ENCODE measurements at places on chromosomes 5 and 9. TPM values are rescaled to one million over a fixed set of nuclear protein-coding genes. Genes with fewer than 3 reads are reported as not detected.

Gene DRD1
- not detected for polyA plus RNA-seq

GRCh38 chr5:105993027-105993426 is 1677.7 kb downstream of the EFNA5 start:
- DNase-seq: no peak

DNA sequence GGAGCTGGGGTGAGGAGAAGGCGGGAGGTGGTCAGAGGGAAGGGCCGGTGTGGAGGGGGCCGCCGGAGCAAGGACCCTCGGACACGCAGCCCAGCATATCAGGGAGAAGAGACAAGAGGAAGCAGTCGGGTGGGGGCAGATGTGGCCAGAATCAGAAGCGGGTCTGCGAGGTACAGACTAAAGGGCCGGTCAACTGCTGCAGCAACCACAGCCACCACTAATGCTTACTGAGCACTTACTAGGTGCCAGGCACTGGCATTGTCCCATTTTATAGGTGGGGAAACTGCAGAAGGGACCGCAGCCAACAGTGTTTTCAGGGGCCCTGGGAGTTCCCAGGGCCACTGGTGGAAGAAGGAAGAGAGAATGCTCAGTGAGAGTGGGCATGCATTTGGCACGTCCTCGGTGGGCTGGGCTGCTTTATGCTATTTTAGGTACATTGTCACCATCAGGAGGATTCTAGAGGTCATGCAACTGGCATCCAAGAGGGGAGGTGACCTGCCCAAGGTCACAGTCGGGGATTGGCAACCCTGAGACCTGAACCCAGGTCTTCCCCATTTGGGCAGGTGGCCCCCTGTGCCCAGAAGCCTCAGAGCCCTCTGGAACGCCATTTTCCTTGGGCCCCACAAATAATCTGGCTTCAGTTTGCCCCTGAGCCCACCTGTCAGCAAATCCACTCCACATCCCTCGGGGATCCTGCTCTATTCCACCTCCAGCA is 53.4 kb downstream of the DUSP1 start:
- no peak for DNase-seq

GRCh38 chr9:15426019-15426418 is 3.3 kb downstream of the SNAPC3 start:
- DNase-seq: no peak

GRCh38 chr9:3908731-3909130 is 382.9 kb upstream of the RFX3 start:
- no peak for DNase-seq

DNA sequence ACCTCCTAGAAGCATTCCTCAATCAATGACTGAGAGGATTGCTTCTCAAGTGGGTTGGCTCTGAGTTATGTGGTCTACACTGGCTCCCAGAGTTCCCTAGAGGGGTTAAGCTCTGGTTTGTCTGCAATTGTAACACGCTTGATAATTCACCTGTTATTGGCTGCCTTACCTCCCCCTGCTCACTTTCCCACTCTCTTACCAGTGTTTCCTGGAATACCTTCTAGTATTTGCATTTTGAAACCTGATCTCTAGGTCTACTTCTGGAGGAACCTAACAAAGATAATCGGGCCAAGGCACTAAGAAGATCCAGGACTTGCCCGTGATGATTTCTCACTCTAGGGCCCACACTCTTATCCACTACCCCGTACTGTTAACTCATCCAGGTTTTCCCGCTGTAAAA is 110.1 kb upstream of the MAP3K1 start:
- DNase-seq: no peak

Gene DBH
- 0.90 TPM for polyA plus RNA-seq
